ENCODE measurements at places on chromosomes 5 and 9.

- peak; percentile 89 for DNase-seq
Measured at GRCh38 chr5:136018814-136019783, 9.7 kb upstream of the TGFBI start.

DNA sequence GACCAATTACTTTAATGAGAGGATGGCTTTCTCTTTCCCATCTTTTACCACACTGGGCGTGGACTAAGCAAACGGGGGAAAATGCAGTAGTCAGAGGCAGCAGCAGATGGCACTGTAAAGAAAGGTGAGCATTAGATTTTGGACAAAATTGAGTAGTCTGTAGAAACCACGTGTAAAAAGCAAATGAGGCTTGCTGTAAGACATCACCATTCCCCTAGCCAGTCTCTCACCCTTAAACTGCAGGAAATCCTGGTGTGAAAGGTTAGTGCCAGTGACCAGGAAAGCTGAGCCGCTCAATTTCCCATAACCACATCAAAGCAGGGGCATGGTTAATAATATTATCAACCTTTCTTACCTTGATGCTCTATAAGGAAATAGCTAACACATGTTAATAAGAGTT lies 31.8 kb downstream of the SPATA31C2 start:
- peak; percentile 52 for DNase-seq

DNA sequence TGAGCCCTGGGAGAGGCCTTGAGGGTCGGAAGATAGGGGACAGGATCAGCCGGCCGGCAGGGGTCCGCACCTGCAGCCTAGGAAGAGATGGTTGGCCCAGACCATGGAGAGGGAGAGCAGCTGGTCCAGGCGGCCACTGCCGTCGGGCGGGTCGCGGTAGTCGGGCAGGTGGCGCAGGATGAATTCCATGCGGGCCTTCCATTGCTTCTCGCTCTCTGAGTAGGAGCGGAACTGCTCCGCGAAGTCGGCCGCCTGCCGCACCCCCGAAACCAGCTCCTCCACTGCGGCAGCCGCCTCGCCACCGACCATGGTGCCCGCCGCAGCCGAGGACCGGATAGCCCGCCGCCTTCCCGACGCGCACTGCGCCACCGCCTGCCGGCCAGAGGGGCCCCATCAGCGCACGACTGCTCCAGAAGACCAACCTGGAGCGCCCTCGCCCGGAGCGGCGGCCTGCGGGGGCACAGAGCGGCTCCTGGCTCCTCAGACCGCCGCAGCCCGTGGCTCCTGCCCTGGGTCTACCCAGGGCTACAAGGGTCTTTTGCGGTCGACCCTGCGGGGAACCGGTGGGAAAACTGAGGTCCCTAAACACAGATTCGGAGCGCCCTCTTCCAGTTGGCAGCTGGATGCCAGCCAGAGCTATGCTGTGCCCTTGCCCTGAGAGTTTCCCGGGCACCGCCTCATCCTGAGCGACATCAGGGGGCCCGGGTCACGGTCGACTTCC lies at the start of gene CDKN2AIPNL:
Gene CDKN2AIPNL, minus strand, starts transcription at position 336 of the 721 bp plus-strand sequence. Its CDS starts 27 bp downstream, at position 309.
- DNase-seq: peak; percentile 93

DNA sequence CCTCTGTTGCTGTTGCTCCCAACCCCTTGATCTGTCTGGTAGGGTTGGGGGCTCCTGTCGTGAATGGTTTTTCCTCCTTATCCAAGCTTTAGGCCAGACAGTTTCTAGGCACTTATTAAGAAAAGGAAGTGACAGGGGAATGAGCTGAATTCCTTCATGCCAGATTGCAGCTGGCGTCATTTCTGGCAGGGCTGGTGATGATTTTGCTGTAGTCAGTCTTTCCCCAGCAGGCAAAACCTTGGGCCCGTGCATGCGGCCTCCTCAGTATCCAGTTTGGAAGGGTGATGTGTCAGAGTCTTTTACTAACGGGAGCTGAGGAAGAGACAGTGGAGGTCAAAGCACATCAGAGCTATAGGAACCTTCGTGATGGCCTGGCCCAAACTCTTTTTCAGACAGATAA lies 58.8 kb downstream of the COL27A1 start:
- DNase-seq: peak; percentile 79

DNA sequence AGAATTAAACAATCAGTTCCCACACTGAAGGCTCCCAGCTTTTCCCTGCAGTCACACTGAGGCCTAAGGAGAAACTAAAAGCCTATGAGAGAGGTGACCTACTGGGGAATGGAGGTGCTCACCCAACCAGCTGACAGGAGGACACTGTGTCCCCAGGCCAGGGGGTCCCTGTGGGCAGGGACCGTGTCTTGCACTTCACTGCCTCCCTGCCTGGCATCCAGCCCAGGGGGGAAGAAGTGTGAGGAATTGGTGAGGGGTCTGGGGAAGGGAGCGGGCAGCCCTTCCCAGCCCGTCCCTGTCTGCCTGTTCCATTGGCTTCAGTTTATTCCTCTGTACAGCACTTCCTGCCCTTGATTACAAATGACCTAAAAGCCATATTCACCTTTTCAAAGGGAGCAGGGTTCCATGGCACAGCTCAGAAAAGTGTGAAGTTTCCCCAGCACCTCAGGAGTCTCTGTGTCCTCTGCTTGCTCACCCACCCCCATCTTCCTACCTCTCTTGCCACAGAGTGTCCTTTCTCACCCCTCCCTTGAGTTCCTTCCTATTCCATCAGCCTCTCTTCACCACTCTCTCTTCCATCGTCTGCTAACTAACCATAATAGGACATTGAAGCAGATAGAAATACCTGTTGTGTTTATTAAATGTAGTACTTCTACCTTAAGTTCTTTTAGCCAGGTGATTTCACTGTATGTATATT lies 12.9 kb downstream of the OTULINL start:
- no peak for DNase-seq

DNA sequence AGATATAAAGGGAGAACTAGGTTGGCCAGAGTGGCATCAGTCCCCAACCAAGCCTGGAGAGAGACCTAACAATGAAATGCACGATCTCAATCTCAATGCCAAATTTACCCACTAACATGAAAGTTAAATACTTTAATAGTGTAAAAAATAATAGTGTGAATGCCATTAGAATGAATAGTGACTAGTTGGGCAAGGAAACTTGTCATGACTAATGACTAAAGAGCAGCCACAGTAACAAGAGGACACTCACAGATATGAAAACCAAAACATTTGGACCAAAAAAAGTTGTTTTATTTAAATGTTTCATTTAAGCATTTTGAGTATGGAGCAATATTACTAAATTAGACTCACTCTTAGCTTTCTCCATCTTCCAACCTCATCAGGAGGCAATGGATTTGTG lies 1853.8 kb downstream of the EFNA5 start:
- no peak for DNase-seq

Data from right hindlimb (tissue), 1 donor.